ENCODE measurements at places on chromosomes 2 and 18. TPM values are rescaled to one million over a fixed set of nuclear protein-coding genes. Genes with fewer than 3 reads are reported as not detected.

Gene HOXD10
- total RNA-seq: not detected

GRCh38 chr2:1894578-1894977 lies 150.3 kb upstream of the PXDN start:
- DNase-seq: no peak
- no peaks in the 10 kb centered on the region for H3K27me3 ChIP-seq
- H3K27ac ChIP-seq: no peak overlapping the region
- no peaks in the 10 kb centered on the region for H3K36me3 ChIP-seq
- no peak overlapping the region for H3K4me3 ChIP-seq
- H3K4me1 ChIP-seq: no peaks in the 10 kb centered on the region

Gene C2orf80
- 0.39 TPM for total RNA-seq

DNA sequence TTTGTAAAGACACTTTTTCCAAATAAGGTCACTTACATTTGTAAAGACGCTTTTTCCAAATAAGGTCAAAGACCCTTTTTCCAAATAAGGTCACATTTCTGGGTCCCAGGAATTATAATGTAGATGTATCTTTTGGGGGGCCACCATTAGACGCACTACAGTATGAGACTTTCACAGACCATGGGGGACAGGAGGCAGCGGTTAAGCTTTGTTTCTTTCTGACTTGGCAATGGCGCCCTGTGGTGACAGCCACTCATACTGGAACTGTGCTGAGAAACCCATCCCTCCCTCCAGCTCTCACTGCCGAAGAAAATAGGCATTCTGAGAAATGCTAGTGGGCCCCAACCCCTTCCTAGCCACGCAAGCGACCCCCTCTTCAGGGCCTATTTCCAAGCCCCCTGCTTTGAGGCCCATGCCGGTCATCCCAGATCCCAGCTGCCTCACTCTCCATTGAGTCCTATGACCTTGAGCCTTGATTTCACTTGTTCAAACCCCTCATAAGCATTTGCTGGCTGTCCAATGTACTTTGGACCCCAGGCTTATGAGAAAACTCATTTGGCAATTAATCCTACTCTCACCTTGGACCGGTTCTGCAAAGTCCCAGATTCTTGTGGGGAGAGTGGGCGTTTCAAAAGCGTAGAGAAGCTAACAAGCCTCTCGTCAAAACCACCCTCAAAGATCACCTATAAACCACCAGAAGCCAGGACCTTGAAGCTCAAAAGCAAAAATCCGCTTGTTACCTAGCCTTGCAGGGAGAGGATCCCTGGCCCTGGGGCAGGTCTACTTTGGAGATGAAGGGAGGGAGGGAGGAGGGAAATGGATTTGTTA lies 11.3 kb upstream of the SPATA3 start:
- H3K4me1 ChIP-seq: peaks cover 24% of the 10 kb centered on the region
- H3K36me3 ChIP-seq: no peaks in the 10 kb centered on the region
- no peak overlapping the region for H3K27ac ChIP-seq
- DNase-seq: no peak
- H3K4me3 ChIP-seq: no peak overlapping the region
- H3K27me3 ChIP-seq: no peaks in the 10 kb centered on the region

Gene TUBB8B
- total RNA-seq: 1.2 TPM

Gene LONRF2
- 0.33 TPM for total RNA-seq

DNA sequence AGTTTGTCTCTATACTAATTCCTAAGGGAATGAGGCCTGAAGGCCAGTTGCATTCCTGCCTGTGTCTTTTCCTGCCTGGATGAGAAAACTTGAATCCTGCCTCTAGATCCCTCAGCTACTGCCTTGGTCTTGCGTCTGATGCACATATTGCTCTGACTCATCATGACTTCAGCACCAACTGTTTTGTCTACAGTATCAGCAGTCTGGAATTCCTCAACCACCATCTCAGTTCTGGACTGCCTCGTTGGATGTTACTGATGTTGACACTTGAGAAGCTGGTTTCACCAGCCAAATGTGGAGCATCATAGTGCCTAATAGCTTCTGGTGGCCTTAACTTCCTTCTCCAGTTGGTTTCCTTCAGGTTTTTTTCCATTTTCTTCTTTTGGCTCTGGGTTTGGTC lies 211.0 kb downstream of the CTNNA2 start:
- no peak overlapping the region for H3K27ac ChIP-seq
- no peaks in the 10 kb centered on the region for H3K27me3 ChIP-seq
- H3K36me3 ChIP-seq: peaks cover 8% of the 10 kb centered on the region
- no peak overlapping the region for H3K4me3 ChIP-seq
- H3K4me1 ChIP-seq: peaks cover 13% of the 10 kb centered on the region

DNA sequence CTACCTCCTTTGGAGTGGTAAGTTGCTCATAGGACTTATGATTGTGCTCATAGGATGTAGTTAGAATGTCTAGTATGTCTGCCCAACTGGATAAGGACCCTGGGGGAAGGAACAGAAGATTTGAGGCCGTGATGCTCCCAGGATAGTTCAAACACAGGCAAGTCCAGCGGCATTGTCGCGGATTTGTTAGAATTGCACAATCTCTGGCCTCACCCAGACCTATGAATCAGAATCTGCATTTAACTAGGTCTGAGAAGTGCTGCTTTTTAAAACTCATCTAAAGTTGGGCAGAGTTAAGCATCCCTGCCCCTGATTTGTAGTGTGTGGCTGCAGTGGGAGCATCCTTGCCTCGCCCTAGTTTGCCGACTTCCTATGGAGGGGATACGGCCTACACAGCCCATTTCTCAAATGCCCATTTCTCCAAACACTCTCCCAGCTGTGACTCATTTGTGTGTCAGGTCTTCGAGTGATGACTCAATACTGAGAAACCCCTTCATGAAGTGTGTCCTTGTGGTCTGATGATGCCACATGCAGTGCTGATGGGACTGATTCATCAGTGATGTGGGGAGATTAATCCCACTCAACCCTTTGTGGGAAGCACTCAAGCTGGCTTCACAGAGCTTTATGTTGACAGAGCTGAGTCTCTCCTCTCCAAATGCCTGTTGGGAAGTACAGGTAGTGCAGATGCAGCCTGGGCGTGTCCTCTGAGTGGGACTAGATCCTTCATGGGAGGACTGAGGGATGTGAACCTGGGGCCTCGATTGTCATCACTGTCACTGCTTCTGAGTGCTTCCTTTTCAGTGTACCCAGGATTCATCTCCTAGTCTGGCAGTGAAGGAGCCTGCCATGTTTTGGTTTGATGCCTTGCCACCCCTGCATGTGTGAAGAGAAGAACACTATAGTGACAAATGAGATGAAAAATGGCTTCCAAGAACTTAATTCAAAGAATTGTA lies 18.7 kb downstream of the SMIM21 start:
- H3K36me3 ChIP-seq: no peaks in the 10 kb centered on the region
- no peak for DNase-seq
- H3K4me1 ChIP-seq: peaks cover 27% of the 10 kb centered on the region
- H3K27me3 ChIP-seq: peaks cover 22% of the 10 kb centered on the region
- H3K27ac ChIP-seq: no peak overlapping the region
- no peak overlapping the region for H3K4me3 ChIP-seq

Gene CCDC121
- total RNA-seq: 1.9 TPM

Gene SKA1
- 15.7 TPM for total RNA-seq

Gene CNDP2
- 248 TPM for total RNA-seq

GRCh38 chr18:54267701-54268100 lies 1.6 kb upstream of the POLI start:
- H3K27ac ChIP-seq: no peak overlapping the region
- peaks cover 32% of the 10 kb centered on the region for H3K4me1 ChIP-seq
- no peaks in the 10 kb centered on the region for H3K27me3 ChIP-seq
- DNase-seq: no peak
- no peak overlapping the region for H3K4me3 ChIP-seq
- no peaks in the 10 kb centered on the region for H3K36me3 ChIP-seq

- H3K36me3 ChIP-seq: no peaks in the 10 kb centered on the region
- H3K27ac ChIP-seq: no peak overlapping the region
- H3K4me3 ChIP-seq: no peak overlapping the region
- no peaks in the 10 kb centered on the region for H3K27me3 ChIP-seq
- no peak for DNase-seq
Measured at GRCh38 chr2:224263571-224264043, 138.3 kb downstream of the FAM124B start.

- DNase-seq: no peak
- H3K36me3 ChIP-seq: no peaks in the 10 kb centered on the region
- H3K4me1 ChIP-seq: peaks cover 7% of the 10 kb centered on the region
- H3K4me3 ChIP-seq: no peak overlapping the region
- H3K27ac ChIP-seq: no peak overlapping the region
Measured at GRCh38 chr2:189144700-189145211, 34.8 kb downstream of the COL5A2 start.

DNA sequence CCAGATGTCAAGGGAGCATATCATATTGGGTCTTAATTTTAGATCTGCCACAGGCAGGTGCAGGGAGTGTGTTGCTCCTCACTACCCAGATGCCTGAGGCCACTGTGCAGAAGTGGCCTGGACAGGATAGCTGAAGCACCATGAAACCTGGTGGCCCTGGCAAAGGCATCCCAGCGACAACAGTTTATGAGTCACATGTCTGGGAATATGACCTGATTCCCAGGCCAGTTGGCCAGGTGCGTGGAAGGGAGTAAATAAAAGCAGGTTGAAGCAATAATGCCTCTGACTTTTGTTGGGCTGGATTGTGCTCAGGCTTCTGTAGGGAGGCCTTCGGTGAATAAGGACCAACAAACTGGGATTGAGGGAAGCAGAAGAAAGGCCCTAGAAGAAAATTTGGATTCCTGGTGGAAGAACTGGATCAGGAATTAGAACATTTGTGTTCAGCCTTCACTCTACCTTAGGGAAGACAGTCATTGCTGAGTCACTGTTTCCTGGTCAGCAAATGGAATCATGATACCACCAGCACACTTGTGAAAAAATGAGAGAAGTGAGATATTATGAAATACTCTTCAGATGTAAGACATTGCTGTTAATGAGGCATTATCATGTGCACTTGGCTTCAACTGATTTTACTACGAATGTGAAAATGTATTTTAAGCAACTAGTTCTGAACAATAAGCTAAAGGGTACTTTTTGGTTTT lies 78.4 kb upstream of the ZNF516 start:
- DNase-seq: no peak
- H3K4me3 ChIP-seq: no peak overlapping the region
- peaks cover under 1% of the 10 kb centered on the region for H3K27me3 ChIP-seq
- H3K27ac ChIP-seq: no peak overlapping the region
- H3K4me1 ChIP-seq: peaks cover 24% of the 10 kb centered on the region

Gene SPEG
- total RNA-seq: 57.8 TPM

DNA sequence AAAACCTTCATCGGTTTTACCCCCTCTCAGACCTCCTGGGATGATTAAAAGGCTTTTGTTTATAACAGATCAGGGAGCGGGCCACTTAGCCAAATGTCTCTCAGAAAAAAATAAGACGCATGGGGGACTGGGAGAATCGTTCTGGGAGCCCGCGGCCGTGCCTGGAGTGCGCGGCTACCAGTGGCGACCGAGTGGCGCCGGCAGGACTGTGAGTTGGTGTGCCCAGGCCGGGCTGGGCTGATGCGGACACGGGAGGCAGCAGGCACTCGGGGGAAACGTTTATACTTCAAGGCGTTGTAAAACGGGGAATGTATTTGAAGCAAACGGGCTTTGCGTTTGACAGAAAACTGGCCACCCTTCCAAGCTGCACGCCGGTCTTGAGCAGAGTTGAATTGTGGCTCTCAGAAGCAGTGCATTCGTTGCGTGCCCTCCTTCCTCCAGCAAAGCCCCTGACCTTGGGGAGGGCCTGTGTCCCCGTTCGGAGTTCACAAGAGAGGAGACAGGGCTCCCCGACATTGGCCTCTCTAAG lies 4.7 kb upstream of the HOXD10 start:
- 0 out of 2 replicates have a peak, but pooled peaks cover 7% of the 10 kb centered on the region for H3K36me3 ChIP-seq
- H3K27me3 ChIP-seq: peaks cover 98% of the 10 kb centered on the region
- no peak overlapping the region for H3K27ac ChIP-seq

Gene STPG4
- total RNA-seq: not detected

Measured in WTC11 (cell line).